ENCODE measurements at places on chromosomes 5 and 9.

DNA sequence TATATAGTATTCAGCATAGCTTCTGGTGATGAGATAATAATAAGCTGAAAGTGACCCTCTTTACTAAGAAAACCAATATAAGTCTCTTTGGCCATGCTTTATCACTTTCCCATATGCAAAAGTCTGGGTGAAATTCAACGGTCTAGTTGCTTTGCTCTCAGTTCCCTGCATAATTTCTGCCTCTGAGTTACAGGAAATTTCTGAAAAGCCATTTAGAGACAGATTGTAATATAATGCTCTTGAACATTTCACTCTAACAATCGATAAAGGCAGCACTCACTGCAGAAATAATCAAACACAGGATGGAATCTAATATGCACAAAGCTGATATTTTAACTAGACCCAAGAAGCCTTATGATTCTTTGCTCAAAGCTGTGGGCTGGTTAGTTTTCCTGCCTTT is 100.1 kb upstream of the LIFR start:
- DNase-seq: no peak

- DNase-seq: no peak
Observed at GRCh38 chr5:150020249-150020648, 19.7 kb downstream of the HMGXB3 start.

DNA sequence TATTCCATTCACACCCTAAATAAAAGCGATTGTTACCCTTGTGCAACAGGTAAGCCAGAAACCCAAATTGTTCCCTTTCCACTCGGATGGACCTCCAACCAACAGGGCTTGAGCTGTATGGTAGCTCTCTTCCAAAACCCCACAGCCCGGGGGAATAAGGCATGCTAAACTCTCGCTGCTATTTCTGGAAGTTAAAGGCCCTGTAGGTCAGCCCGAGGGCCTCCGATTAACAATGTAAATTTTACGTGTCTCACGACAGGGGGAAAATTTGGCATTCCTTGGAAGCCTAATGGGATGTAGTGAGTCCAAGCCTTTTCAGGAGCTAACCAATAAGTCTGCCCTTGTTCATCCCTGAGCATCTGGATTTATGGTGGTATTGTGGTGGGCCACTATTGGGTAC is 26.0 kb downstream of the CNOT8 start:
- no peak for DNase-seq

GRCh38 chr5:136769900-136770684 is 404.7 kb upstream of the TRPC7 start:
- no peak for DNase-seq

- no peak for DNase-seq
Observed at GRCh38 chr5:175654339-175654738, 3.5 kb upstream of the HRH2 start.

DNA sequence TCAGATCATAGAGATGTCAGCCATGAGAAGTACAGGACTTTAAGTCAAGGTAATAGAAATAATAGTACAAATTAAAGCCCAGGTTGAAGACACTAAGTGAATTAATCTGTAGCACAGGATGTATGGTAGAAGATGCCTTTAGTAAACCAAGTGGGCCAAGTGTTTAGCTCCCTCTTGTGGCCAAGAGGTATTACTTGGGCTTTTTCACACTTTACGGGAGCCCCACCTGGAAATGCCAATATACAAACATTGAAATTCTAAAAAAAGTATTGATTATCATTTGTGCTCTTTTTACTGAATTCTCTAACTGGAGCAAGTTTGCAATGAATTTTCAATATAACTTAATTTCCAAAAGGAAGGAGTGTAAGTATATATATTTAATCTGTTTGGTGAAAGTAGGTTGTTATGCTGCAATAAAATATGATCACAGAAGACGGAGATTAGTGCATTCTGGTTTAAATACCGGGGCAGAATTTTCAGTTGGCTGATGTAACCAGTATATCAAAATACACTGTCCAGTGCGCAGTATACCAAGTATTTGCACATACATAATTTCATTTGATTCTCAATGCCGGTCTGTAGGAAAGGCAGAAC is 84.7 kb downstream of the PARP8 start:
- no peak for DNase-seq

- no peak for DNase-seq
Observed at GRCh38 chr5:16693879-16694278, 77.1 kb upstream of the RETREG1 start.

- no peak for DNase-seq
Observed at GRCh38 chr9:130499804-130500263, 55.1 kb downstream of the ASS1 start.

DNA sequence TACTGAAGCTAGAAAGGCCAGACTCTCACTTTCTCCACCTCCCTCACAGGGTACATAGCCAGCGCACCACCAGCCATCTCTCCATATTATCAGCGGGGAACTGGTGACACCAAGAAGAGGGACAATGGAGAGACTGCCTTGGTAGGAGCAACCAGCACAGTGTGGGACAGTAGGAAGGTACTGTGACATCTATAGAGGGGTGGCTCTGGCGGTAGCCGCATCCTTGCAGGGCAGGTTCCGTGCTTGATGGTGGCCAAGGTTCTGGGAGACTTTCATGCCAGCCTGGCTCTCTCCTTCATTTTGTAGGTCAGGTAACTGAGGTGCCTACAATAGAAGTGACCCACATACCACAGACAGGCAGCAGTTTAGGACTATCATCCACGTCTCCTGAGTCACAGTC is 65.5 kb upstream of the SMIM23 start:
- DNase-seq: no peak

DNA sequence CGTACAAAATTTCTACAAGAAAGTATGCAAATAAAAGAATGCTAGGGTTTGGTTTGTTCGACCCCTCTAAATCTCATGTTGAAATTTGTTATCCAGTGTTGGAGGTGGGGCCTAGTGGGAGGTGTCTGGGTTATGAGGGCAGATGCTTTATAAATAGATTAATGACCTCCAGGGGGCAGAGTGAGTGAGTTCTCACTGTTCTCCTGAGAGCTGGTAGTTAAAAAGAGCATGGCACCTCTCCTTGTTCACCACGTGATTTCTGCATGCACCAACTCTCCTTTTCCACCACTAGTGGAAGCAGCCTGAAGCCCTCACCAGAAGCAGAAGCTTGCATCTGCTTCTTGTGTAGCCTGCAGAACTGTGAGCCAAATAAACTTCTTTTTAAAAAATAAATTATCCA is 50.4 kb upstream of the FAM170A start:
- DNase-seq: no peak

- no peak for DNase-seq
Observed at GRCh38 chr5:73495772-73496335, 2.4 kb upstream of the BTF3 start.

DNA sequence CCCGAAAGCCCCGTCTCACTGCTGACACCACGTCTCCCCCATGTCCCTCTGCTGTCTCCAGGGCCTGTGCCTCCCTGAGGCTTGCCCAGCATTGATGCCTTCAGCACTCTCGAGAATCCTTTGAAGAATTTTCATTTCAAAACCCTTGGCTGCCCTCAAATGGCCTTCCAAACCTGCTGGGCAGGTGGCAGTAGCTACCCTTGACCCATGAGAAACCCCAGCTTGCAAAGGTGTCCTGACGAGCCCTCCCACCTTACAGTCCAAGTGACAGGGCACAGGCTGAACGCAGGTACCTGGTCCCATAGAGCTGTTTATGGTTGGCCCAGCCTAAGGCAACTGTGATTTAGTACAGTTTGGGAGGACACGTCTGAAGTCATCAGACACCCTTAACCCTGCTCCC is 97.2 kb upstream of the SPIN1 start:
- DNase-seq: no peak

GRCh38 chr9:122192261-122192875 is 32.7 kb downstream of the MORN5 start:
- no peak for DNase-seq

DNA sequence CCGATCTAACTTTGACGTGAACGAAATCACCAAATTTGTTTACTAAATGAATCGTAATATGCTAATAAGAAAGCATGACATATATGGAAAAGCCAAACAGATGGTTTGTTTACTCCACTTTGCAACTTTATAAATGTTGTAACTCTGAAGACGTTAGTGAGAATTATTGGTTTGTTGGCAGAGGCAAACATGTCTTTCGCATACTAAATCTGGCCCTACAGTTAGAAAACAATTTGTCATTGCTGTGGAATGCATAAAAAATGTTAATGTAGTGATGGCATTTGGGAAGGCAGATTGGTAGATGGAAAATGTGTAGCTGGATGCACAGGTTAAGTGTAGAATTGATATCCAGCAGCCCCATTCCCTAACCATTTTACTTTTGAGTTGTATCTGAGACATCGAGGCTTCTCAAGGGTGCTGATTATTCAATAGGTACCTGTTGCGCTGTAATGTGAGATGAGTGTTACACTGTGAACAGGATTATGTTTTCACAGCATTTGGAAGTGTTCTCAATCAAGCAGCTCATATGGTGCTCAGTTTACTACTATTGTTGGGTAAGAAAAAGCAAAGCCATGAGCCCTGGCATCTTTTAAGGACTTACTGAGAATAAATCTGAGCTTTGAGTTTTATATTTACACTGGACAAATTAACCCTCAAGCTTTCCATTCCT is 444.8 kb downstream of the BNC2 start:
- DNase-seq: no peak

DNA sequence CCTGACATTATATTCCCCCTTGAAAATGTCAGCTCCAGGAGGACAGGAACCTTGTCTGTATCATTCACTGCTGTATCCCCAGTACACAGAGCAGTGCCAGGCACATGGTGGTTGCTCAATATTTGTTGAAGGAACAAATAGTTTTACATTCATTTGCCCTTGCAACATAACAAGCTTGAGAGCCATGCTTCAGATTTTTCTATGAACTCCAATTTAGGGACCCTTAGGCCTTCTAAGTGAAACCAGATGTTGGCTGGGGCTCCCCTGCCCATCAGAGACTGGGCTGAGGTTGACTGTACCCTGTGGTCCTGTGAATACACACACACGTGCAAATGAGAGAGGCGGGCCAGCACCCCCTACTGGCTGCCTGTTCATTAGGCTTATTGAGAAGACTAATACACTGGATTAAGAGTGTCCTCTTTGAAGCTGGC is 214.9 kb upstream of the WWC1 start:
- no peak for DNase-seq

- no peak for DNase-seq
Observed at GRCh38 chr9:3528451-3528850, 2.6 kb upstream of the RFX3 start.

GRCh38 chr5:159824188-159825161 is 91.8 kb upstream of the ADRA1B start:
- DNase-seq: no peak

GRCh38 chr5:157961176-157961575 is 102.2 kb upstream of the CLINT1 start:
- DNase-seq: no peak

DNA sequence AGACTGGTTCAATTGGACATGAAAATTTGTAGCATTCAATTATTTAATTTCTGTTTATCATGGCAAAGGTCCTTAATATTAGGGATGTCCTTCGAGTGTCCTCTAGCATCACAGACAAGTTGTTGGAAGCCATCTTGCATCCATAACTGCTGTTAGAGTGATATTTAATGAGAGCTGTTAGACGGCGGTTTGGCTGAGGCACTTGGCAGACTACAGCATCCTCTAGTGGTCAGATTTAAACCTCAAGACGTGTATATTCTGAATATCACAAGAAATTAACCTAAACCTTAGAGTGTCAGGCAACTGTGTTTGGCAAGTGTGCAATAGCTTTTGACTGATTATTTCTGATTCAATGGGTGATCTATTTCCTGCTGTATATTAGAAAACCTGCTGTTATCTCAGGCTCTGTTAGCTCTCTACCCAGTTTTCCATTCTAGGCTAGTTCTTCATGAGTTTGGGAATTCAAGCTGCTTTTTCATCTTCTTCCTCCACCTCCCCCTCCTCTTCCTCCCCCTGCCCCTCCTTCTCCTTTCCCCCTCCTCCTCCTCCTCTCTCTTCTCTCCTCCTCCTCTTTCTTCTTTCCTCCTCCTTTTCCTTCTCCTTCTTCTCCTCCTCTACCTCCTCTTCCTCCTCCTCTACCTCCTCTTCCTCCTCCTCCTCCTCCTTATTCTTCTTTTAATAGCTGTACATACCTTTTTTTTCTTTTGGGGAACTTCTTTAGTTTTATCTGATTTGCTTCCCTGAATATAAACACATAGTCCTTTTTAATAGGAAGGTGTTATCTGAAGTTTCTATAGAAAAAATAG is 8.6 kb downstream of the SPINK1 start:
- no peak for DNase-seq

- DNase-seq: no peak
Observed at GRCh38 chr5:86684222-86684621, 66.5 kb downstream of the COX7C start.

DNA sequence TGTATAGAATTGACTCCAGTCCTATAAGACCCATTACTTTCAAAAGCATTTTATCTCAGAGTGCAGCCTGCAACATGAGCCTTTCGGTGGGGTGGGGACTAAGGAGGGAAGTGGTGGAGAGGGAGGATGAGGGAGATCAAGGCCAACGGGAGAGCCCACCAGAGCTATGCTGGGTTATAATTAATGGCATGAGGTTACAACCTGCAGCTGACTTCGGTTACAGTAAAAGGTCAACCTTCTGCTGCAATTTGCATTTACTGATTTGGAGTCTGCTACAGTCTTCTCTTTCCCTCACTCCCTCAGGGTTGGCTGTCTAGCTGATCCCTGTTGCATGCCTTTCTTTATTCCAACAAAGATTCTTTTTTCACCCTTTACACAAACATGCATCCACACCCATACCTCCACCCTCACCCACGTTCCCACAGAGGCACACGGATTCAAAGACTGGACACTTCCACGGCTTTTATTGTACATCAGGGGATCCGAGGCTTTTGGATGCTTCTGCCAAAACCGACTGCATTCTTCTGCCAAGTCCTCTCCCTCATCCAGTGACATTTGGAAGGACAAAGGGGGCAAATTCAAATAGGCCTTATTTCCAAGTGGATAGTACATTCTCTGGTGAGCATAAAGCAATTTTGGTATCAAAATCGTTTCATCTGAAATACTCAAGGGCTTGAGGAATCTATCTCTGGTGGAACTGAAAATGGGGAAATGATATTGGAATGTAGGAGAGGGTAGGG is 381.2 kb downstream of the NFIB start:
- DNase-seq: no peak

GRCh38 chr9:129596541-129597331 is 24.2 kb downstream of the C9orf50 start:
- no peak for DNase-seq

DNA sequence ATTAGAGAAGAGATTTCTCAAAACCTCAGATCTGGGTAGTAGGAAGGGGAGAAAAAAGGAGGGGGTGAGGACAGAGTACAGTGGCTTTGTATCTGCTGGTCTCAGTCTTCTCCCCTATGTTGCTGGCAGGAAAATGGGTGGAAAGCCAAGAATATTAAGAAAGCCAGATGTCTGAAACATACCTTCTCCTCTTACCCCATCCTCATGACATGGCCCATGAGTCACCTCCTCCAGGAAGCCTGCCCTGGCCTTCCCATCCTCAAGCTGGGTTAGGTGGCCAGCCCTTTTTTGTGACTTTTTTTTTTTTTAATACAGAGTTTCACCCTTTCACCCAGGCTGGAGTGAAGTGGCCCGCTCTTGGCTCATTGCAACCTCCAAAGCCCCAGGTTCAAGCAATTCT is 61.8 kb downstream of the ABCA1 start:
- DNase-seq: no peak

- DNase-seq: no peak
Observed at GRCh38 chr5:6961837-6962635, 248.8 kb downstream of the TENT4A start.

GRCh38 chr5:82329393-82329792 is 51.2 kb upstream of the RPS23 start:
- no peak for DNase-seq

GRCh38 chr9:33354651-33355211 is 47.6 kb downstream of the AQP7 start:
- DNase-seq: no peak

- peak; percentile 27 for DNase-seq
Observed at GRCh38 chr9:122095010-122095767, 2.1 kb upstream of the TTLL11 start.
